ENCODE measurements at places on chromosomes 5 and 9.

DNA sequence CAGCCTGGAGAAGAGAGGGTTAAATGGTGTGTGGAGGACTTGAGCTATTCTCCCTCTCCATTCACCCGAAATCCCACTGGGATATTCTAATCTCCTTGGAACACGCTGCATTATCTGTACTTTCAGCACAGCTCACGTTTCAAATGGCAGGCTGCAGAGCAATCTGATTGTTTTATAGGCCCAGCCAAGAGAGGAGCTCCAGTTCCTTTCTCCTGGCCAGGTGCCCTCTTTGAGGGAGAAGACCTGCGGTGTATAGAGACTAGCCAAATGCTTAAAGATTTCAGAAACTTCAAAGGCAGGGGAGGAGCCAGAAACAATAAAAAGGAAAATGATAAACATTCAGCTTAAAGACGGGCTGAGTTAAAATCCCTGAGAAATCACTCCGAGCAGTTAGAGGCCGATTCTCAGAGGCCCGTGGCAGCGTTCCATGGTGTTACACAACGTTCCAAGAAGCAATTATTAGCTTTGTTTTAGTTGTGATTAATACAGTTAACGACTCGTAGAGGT lies 564.0 kb upstream of the KLF4 start:
- no peak for DNase-seq

DNA sequence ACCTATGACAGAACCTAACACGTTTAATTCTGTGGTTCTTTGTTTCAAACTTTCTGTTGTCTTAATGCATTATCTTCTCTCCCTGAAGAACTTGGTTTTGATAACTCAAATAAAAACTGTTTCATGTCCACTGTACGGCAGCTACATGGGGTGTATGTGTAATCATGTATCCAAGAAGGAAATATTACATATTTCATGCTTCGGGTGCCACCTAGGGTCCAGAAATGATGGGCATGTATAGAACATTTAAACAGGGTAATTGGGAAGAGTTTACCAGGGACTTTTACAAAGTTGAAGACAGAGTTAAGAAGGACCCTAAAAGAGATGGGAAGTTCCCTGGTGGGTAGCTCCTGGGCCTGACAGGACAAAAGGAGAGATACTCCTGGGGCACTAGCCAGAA lies 291.3 kb downstream of the FBXL7 start:
- DNase-seq = no peak

GRCh38 chr9:95864852-95865580 lies 10.5 kb upstream of the ERCC6L2 start:
- no peak for DNase-seq

DNA sequence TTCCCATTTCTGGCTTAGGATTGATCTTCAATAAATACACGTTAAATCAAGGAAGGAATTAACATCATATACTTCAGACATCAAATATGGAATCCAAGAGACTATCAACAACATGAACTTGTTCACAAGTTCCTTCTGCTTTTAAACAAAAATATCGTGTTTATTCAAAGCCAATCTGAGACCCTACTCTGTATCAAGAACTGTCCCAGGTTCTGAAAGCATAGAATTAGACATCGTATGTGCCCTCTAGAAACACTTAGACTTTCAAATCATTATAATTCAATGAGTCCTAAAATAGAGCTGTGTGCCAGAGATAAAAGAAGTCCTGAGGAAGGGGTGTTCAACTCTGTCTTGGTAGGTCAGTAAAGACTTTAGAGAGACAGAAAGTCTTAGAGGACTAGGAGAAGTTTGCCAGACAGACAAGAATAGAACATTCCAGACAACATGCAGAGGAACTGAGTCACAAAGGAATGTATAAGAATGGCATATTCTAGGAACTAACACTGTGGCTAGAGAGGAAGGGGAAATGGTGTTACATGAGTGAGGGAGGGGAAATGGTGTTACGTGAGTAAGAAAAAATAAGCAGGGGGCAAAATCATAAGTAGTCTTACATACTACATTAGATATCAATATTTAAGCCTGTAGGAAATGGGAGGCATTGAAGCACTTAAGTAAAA lies 2.9 kb downstream of the TPD52L3 start:
- no peak for DNase-seq

- DNase-seq = no peak
Measured at GRCh38 chr5:72152545-72152944, 45.3 kb downstream of the MAP1B start.

GRCh38 chr9:133301253-133302230 lies 26.5 kb upstream of the ABO start:
- DNase-seq = no peak

DNA sequence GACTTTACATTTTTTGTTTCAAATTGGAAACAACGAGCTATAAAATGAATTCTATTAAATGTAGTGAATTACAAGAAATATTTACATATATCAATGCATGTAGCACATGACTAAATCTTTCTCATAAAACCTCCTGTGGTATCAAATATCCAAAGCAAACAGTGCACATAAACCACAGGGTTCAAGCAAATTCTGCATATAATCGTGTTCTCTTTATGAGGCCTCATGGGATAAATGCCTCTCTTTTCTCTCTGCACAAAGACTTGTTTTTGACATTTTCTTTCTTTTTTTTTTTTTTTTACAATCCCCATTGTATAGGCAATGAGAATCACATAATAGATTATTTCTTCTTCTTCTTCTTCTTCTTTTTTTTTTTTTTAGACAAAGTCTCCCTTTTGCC lies 1117.2 kb upstream of the DMAC1 start:
- DNase-seq = no peak

DNA sequence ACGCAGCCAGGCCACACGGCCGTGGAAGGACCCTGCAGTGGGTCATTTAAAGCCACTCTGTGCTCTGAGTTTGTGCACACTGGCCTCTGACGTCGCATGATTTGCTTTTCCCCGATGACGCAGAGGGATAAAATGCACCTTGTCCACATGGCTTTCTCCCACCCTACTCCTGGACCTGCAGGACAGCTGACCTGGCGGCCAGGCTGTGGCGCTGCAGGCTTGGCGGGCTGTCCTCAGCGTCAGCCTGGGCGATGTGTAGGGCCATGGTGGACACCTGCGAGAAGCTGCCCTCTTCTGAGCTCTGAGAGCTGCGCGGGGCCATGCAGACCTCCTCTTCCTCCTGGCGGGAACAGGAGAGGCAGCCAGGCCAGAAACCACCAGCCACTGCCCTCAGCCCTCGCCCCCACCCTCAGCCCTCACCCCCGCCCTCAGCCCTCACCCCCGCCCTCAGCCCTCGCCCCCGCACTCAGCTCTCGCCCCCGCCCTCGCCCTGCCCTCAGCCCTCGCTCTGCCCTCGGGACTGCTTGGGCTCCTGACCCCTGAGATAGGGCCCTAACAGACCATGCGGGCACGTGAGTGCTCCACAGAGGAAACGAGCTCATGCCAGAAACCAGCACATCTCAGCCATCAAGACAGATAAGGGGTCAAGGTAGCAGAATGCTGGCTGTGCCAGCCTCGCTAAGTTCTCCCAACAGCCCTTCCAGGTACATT lies 20.0 kb upstream of the SCGB3A1 start:
- no peak for DNase-seq

- DNase-seq = no peak
Measured at GRCh38 chr5:53616939-53617549, 56.6 kb downstream of the NDUFS4 start.

DNA sequence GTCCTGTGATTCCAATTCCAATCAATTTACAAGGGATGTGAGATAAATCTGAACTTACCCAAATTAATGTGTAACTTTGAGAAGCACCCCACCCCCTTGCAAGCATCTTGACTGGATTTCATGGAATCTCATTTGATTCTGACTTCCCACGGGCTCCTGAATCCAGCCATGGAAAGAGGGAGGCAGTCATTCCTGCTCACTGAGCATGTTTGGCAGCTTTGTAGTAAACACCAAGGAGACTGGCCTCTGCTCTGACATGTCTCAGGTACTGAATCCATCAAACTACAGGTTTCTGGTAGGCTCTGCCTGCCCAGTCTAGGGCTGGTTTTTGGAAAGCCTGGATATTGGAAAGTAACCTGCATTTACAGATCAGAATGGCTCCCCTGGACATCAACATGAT lies 357.6 kb downstream of the ARHGEF28 start:
- DNase-seq = no peak

DNA sequence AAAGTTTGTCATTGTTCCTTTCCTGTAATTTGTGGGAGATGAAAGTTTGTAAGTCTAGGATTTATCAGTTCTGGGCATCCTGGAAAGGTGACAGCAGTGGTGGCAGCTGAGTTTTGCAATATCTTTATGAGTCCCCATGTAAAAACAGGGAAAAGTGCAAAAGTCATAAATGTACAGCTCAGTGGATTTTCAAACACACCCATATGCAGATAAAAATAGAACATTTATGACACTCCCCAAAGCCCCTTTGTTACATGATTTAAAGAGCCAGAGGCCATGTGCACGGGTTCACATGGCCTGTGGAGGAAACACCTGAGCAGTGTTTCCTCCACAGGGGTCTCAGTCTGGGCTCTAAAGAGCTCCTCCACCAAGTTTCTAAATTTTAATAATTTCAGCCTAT lies 6.3 kb downstream of the TMEM38B start:
- no peak for DNase-seq

DNA sequence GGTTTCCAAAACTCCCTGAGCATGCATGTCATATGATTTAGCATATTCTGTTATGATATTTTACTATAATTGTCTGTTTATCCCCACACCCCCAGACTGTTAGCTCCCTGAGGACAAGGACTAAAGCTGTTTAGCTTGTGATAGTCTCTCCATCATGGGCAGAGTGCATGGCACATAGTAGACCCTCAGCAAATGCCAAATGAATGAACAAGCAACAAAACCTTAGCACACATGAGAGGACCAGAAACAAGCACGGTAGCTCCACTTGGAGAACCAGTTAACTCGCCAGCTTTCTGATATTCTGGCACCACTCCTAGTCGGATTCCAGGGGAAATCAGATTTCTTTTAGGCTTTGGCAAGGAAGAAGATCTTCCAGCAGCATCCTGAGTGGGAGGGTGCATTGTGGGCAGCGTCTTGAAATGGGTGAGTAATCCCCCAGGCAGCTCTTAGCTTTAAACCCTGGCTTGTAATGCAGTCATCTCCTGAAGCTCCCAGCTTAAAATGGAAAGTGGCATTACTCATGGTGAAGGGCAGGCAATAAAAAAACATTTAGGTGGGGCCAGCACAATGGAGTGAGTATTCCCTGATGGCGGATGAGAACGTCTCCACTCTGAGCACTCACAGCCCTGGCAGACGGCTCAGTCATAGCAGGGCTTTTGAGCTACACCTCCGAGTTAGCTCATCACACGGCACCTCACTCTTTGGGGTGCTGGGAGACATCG lies 41.1 kb downstream of the FGF1 start:
- no peak for DNase-seq

- DNase-seq = no peak
Measured at GRCh38 chr9:136140966-136141365, 22.3 kb upstream of the TMEM250 start.

GRCh38 chr9:75168270-75169178 lies 80.2 kb downstream of the OSTF1 start:
- no peak for DNase-seq

GRCh38 chr9:129746092-129746777 lies 6.6 kb downstream of the PTGES start:
- no peak for DNase-seq

- no peak for DNase-seq
Measured at GRCh38 chr5:161093100-161093499, 241.1 kb upstream of the ATP10B start.

DNA sequence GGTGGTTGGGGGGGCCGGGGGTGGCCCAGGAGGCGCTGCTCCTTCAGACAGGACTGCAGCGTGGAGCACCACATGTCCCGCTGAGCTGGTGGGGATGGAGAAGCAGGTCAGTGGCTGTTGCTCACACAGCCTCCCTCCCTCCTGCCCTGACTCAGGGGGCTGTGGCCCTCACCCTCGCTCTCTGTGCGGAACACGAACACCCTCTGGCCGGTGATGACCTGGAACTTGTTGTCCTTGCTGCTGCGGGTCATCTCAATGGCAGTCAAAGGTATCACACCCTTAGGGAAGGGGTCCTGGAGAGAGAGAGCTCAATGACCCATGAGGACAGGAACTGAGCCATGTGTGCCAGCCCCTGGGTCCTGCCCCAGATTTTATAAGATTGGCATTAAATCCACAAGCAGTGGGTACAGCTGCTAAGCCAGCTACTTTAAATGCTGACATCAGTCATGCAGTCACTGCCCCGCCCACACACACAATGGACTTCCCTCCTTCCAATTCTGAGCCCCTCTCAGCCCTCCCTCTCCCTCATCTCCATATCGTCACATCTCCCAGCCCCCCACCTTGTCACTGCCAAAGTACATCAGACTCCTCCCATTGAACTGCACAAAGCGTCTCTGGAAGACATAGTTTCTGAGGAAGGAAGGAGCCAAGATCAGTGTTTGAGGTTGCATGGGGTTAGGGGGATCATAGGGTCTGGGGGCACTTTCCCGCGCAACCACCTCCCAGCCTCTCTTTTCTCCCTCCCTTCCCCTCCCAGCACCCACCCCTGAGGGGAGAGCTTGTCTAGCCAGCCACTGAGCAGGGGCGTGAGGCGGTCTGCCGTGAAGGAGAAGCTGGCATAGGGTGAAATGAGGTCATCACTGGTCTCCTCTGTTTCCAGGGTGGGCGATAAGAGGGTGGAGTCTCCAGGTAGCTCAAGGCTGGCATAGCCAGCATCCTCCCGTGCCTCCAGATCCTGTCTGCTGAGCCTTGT lies 8.9 kb downstream of the ARAP3 start:
- DNase-seq = no peak

GRCh38 chr9:33157960-33158842 lies 8.9 kb downstream of the B4GALT1 start:
- DNase-seq = no peak

DNA sequence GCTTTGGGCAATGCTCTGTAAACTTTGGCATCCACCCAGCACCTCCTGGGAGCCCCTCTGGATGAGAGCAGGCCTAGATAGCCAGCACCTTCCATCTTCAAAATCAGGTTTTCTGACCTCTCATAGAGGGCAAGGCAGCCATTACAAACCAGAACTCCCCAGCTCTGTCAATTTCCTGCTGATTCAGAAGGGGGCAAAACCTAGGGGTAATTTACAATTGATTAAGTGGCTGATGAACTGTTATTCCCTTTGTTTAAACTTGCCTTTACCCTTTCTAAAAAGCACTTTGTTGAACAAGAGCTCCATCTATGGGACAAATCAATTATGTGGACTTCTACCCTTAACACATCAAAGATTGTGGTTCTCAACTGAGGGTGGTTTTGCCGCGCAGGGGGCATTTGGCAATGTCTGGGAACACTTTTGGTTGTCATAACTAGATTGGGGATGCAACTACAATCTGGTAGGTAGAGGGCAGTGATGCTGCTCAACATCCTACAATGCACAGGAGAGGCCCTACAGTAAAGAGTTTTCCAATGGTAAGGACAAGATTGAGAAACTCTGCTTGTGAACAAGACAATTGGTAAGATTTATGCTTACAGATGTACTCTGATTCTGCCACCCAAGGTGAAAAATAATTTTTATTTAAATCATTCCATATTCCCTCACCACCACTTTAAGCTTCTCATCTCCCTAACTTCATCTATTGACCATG lies 184.1 kb downstream of the MARCHF11 start:
- no peak for DNase-seq

DNA sequence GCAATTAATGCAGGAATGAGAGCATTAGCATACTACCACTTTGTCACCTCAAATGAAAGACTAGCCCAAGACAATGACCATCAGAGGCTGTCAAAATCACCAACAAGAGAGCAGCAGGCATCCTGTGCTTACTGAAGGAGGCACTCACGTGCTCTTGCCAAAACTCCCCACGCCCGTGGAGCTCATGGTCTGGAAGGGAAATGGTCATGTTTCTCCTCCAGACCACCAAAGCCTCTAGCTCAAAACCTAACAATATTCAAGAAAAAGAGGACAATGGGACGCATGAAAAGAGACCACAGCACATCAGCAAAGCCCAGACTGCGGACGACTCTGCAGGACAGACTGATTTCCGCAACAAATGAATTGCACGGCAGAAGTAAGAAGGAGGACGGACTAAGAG lies 12.8 kb downstream of the AKNA start:
- no peak for DNase-seq

All from stimulated activated CD8-positive, alpha-beta memory T cell treated with anti-CD3 and anti-CD28 coated beads, Interleukin-15, amount 100 ng/mL, for 24 hours (primary cell).